Omental fat pad (tissue), 4 donors: ENCODE measurements at places on chromosomes 5 and 9.

DNA sequence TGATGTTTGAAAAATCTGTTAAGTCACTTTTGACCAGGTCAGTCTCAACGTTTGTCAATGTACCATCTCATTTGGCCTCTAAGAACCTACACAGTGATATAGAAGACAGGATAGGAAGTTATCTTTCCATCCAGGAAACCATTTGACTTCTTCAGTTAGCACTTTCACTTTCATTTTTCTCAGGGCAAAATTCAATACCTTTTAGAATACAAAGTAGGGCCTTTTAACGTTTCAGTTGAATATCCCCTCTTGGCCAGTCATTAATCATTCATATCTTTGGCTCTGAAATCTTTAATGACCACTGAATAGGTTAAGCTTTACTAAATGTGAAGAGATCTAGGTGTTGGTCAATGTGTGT is 101.1 kb upstream of the GNAQ start:
- DNase-seq = no peak

DNA sequence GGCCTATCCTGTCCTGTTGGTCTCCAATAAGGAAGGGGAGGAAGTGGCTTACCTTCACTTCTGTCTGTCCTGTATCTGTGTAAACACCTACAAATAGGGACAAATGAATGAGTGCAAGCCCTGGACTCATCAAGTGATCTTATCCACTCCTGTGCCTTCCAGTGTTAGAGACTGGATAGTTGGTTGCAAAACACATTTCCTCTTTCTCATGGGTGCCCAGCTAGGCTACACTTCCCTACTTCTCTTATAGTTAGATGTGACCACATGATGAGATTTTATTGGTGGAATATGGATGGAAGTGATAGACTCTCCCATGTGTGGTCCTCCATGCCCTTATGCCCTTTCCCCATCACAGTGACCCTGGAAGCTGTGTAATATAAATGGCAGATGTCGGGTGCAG is 16.9 kb upstream of the PFDN1 start:
- no peak for DNase-seq

GRCh38 chr5:132752581-132753125 is 5.4 kb downstream of the CCNI2 start:
- no peak for DNase-seq

GRCh38 chr9:27626244-27627187 is 53.2 kb upstream of the C9orf72 start:
- no peak for DNase-seq

GRCh38 chr5:68962757-68963484 is 130.9 kb upstream of the SLC30A5 start:
- DNase-seq = peak; percentile 34

- no peak for DNase-seq
Measured at GRCh38 chr9:107108342-107109130, 174.5 kb upstream of the RAD23B start.

- DNase-seq = no peak
Measured at GRCh38 chr5:112685931-112686330, 51.8 kb upstream of the APC start.

DNA sequence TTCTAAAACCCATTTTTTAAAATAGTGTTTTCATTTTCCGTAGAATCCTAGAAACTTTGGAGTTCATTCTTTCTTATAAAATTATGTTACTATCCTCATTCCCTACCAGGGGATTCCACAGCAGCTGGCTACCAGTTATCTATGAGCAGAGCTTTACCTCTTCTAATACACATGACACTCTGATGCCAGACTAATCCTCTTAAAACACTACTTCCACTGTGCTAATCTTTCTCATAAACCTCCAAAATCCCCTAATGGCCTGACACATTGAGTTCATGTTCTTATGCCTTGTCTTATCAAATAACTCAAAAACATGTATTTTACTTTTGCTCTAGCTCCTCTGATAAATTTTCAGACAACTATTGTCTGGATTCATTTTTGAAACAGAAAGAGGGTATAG is 633.6 kb upstream of the FTMT start:
- no peak for DNase-seq
